ENCODE measurements at places on chromosomes 7 and 10.

- no peak for DNase-seq
Observed at GRCh38 chr7:130024390-130024789, 26.8 kb downstream of the ZC3HC1 start.

DNA sequence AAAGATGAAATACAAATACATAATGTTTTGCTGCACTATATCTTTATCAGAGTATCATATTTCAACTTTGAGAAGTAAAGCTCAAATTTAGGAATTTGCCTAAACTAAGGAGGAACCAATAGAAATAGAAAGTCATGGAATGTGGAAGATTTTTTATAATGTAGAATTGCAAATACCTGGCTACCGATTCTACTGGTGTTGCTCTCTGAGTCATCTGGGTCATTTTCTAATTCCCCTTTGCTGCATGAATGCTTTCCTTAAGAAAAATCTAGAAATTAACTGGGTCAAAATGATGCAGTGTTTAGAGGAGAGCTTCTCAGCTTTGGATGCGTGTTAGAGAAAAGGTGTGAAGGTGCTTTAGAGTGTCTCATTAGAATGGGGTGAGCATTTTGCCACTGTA lies 568.9 kb upstream of the ANKRD30A start:
- no peak for DNase-seq

DNA sequence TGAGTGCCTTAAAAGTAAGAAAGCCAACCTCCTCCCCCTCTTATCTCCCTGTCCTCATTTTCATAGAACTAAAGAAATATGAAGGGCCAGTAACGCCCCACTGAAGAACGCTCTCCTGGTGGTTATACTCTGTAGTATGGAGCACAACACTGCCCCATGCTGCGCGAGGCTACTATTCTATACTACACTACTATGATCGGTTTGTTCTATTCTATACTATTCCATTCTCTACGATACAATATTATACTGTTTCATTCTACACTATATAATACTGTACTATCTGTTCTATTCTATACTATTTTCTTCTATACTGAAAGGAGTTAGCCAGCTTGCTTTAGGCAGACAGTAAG lies 34.8 kb downstream of the DIP2C start:
- no peak for DNase-seq

DNA sequence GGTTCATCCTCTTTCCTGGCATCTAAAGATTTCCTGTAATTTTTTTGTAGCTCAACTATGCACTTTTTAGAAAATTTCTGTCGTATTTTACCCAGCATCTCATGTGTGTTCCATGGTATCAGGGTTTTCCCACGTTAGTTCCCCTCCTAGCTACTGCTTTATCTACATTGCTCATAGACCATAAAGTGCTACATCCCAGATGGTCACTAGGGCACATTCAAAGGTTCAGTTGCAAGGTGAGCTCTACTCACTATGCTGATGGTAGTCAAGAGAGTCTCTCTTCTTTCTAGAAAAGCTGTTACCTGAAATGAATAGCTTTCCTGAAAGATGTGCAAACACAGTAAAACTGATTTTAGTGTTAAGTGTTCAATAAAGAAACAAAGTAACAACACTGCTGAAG lies 33.5 kb downstream of the RELN start:
- no peak for DNase-seq

GRCh38 chr7:67653856-67654454 lies 657.3 kb downstream of the TYW1 start:
- DNase-seq = no peak

GRCh38 chr10:74587109-74587854 lies 239.1 kb upstream of the KAT6B start:
- DNase-seq = no peak

DNA sequence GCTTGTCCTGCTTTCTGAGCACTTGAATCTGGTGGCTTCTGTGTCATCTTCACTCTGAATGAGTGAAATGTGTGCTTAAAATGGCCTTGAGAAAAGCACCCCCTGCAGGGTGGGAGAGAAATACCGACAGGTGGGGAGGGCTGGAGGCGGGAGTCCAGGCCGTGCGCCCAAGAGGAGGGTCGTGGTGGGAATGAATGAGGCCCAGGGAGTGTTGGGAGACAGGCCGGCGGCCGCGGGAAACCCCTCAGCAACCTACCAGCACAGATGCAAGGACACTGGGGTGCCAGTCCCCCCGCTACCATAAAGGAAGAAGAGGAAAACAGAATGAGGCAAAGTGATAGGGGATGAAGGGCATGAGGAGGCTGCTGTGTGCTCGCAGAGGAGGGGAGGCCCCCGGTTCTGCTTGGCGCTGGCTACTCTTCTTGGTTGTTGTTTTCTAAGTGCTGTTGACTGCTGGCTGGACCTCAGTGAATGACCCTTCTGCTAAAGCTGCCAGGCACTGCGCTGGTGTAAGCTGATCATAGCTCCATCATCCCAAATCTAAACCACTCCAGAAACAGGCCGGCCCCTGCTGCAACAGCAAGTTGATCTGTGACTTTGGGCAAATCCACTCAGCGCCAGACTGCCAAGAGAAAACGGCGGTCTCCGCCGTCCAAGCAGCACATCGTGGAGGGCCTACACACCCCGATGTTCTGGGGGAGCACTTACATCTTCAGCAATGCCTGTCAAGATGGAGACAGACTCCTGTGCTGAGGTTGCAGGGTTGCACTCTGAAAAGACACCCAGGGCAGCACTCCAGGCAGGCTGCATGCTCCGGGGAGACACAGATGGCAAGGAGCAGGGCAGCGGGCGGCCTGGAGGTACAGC lies 378.5 kb downstream of the DNAJB6 start:
- DNase-seq = no peak

- DNase-seq = no peak
Observed at GRCh38 chr10:118773041-118773440, 18.3 kb upstream of the CACUL1 start.

- DNase-seq = no peak
Observed at GRCh38 chr7:29332042-29332811, 137.7 kb downstream of the CHN2 start.

DNA sequence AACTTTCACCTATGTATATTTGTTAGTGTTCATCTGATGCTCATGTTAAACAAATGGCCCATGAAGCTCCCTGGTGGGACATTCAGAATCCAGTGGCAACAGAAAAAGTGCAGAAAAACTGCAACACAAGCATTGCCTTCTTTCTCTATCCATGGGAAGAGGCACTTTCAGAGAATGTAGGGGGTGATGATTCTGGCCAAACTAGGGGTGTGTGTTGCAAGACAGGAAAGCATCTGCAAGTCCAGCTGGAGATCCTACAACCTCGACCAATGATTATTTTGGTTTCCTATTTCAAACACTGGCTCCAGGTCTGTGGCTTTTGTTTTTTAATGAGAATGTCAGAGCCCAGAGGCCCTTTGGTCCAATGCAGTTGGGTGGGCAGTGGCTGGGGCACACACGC lies 198.7 kb downstream of the CXCL12 start:
- DNase-seq = no peak

GRCh38 chr10:97128516-97129154 lies 57.1 kb downstream of the SLIT1 start:
- DNase-seq = no peak

DNA sequence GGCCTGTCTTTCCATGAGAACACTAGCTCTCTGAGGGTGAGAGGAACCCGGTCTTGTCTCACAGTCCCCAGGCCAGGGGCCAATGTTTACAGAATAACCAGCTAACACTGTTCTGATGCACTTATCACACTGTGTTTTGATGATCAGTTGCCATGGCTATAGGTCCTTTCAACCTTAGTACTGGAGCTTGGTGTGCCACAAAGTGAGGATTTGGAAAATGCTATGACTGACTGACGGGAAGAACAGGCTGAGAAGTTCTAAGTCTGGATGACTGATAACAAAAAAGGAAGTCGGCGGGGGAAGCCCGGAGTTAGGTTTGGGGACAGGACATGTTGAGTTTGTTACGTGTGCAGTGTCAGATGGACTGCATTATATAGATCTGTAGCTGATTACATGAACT lies 141.8 kb downstream of the CTTNBP2 start:
- DNase-seq = no peak

DNA sequence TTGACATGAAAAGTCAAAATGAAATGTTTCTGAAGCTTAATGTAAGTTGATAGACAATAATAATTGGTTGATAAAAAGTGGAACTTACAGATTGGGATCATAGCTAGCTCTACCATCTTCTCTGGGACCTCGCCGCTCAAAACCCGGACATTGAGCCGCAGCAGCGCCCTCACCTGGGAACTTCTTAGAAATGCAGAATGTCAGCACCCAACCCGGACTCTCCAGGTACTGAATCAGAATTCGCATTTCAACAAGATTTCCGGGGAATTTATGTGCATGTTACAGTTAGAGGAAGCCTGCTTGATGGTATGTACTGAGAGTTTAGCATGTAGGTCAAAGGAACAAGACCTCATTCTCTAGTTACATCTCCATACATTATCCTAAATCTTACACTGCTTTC lies 36.7 kb upstream of the ABLIM1 start:
- no peak for DNase-seq
